Midbrain (tissue), 1 donor: ENCODE measurements at places on chromosomes 1 and 21.

DNA sequence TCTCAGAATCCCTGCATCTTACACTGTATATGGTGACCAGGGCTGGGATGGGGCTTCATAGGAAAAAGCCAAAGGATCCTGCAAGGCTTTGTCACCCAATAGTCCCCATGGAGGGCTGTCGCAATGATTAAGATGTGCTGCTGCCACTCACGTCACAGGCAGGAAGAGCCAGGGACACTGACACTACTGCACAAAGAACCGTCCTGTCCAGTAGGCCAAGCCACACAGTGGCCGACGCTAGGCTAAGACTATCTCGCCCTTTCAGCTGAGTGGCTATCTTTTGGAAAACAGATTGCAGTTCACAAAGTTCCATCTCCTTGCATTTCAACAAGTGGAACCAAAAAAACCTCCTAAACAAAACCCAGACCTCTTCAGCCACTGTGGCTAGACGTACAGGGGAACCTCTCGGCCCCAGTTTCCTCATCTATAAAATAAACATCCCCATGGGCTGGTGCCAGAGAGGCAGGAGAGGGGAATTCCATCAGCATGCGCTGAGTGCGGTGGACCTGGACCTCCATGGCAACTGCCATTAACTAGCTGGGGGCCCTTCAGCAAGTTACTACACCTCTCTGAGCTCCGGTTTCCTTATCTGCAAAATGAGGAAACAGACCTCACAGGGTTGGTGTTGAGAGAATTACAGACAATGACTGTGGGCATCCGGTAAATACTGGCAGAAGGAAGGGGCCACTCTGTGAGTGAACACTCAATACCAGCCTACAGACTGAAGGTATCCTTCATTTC, 8.7 kb downstream of the CAPZB start:
- DNase-seq, result no peak

DNA sequence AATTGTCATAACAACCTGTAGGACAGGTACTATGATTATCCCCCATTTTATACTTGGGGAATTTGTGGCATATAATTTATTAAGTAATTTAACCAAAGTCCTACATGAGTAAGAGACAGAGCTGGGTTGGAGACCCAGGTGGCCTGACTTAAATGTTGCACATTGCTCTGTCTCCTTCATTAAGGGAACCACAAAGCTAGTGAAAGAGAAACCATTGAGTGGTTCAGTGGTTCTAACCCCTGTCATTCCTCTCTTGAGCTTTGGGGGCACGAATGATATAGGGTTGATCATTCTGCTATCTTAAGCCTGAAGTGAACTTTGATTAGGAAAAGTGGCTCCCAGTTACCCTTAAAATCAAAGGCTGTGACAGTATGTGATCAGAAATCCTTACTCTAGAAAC, 5.3 kb upstream of the MAP3K7CL start:
- DNase-seq, result no peak

DNA sequence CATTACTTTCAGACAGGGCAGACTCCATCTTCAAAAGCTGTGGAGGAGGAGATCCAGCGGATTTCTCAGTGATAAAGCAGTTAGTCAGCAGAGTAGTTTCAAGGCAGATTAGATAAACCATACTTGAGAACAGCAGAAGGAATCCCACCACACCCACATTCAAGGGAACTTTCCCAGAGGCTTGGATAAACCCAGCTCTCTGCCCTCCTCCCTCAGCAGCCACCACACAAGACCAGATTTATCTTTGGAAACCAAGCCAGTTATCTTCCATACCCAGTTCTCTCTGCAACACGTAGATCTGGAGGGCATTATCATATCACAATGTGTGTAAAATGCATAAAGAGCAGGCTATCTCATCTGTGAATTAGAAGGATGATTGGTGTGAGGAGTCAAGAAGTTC, 40.2 kb downstream of the GFI1 start:
- DNase-seq, result no peak

DNA sequence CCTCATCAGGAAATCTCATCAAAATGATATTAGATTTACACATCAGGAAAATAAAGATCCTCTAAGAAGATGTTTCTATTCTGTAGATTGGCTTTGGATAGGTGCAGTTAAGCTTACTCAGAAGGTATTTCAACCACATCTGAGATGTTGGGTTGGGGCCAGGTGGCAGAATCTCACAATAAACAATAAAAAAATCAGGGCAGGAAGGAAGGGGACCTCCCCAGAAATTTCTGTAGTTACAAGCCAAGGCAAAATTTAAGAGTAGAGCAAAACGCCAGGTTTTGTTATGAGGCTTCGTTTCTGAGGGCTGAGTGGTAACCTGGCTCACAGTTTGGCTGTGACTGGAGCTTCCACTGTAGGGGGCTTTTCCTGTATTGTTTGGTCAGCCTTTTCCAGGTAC, 84.8 kb downstream of the HUNK start:
- no peak for DNase-seq

DNA sequence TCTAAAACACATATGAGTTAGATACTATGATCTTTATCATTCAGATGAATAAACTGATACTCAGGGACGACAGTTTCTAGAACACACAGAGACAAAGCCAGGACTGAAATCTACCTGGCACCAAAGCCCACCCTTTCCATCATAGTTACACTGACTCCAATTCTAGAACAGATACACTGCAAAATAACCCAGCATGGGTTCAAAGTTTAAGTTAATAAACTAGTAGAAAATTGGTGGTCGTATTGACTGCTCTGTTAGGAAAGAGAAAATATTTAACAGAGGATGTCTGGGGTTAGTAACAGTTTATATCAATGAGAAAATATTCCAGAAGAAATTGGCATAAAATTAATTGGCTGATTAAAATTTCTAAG, 60.8 kb upstream of the BCL9 start:
- no peak for DNase-seq
